GOT3 (cell line): ENCODE measurements at places on chromosomes 5 and 9.

- DNase-seq = no peak
These were observed 51.5 kb upstream of the ADAMTSL1 start for GRCh38 chr9:18422296-18423036.

- DNase-seq = no peak
These were observed 422.9 kb downstream of the DTWD2 start for GRCh38 chr5:118565335-118565971.

- DNase-seq = no peak
These were observed 26.2 kb downstream of the RAD23B start for GRCh38 chr9:107309271-107309670.

DNA sequence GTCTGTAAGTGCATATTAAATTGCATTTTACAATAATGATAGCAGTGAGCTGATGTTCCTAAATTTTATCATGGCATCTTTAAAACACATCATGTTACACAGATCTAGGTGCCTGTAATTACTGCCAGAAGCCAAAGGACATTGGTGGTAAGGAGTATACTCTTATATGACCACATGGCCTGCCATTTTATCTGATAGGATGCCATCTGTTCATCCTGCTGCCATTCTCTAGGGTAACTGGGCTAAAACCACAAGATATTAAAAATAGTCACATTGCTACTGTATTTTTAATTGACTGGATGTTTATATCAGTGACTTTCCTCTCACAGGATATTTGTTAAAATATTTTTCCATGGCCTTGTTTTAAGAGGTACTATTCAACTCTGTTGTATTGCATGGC lies 53.1 kb downstream of the HCN1 start:
- no peak for DNase-seq

- no peak for DNase-seq
These were observed 153.8 kb downstream of the CEP120 start for GRCh38 chr5:123269436-123269835.

- DNase-seq = no peak
These were observed 120.1 kb upstream of the CCL21 start for GRCh38 chr9:34830068-34830467.

- DNase-seq = no peak
These were observed 33.0 kb downstream of the FRMPD1 start for GRCh38 chr9:37683531-37684371.

GRCh38 chr5:25066239-25066638 lies 421.5 kb upstream of the CDH10 start:
- DNase-seq = no peak

DNA sequence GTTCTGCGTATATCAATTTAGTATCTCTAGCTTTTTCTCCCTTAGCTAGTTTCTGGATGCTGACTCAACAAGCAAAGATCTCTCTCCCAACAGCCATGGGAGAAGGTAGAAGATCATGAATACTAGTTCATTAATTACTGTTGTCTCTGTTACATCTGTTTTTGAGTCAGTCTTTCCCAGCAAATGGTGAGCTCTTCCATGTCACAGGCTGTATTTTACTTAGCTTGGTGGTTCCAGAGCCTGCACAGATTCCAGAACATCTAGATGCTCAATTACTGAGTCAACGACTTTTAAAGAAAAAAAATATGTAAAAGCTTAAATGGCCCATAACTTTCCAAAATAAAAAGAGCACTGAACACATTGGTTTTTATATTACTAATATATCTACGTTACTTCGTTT lies 307.2 kb downstream of the NSG2 start:
- no peak for DNase-seq

DNA sequence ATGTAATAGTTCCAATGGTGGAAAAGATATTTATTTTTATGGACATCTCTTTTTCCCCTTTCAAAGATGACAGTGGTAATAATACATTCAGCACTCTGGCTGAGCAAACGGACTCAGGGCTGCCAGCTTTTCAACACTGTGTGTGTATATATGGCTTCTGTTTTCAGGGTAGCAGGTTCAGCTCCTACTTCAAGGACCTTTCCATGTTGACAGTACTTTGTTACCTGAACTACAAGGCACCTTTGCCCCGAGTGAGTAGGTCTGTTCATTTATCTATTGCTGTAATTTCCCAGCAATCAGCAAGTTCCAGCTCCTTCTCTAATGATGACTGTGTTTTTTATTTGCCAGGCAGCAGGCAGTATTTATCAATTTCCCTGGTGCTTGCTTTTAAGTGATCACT lies 387.4 kb upstream of the KIF2A start:
- DNase-seq = no peak

DNA sequence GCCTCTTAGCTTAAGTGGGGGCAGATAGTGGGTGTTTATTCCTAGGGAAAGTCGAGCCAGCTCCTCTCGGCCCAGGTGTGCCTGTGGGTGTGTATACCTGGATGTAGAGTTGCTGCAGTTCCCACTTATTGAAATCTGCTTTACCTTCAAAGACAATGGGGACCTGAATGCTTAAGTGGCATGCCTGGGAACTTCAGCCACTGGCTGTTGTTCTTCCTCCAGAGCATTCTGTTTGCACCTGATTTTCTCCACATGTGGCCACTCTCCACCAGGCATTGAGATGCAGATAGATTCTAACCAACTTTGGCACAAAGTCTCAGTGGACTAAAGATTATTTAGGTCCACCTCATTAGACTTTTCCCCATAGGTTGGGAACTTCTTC lies 186.8 kb downstream of the ZNF462 start:
- DNase-seq = no peak

GRCh38 chr5:191949-192690 lies 825 bp downstream of the LRRC14B start:
- DNase-seq = no peak

DNA sequence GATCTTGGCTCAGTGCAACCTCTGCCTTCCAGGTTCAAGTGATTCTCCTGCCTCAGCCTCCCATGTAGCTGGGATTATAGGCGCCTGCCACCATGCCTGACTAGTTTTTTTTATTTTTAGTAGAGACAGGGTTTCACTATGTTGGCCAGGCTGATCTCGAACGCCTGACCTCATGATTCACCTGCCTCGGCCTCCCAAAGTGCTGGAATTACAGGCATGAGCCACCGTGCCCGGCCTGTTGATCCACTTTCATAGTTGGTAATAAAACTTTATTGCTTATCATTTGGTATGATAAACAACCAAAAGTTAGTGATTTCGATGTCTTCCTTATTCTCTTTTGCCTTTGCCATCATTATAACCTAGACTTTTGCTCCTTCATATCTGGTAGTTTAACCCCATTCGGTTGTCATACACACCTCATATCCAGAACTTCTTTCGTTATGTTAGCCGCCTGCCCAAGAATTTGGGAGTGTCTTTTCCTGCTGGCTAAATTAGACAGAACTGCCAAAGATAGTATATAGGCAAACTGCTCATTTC lies 45.0 kb downstream of the UBE2R2 start:
- no peak for DNase-seq
